ENCODE measurements at places on chromosomes 3 and 15.

- DNase-seq, result peak; percentile 34
Observed at GRCh38 chr3:72496051-72496670, 352.1 kb downstream of the SHQ1 start.

GRCh38 chr3:14761121-14761672, 57.6 kb upstream of the FGD5 start:
- no peak for DNase-seq

DNA sequence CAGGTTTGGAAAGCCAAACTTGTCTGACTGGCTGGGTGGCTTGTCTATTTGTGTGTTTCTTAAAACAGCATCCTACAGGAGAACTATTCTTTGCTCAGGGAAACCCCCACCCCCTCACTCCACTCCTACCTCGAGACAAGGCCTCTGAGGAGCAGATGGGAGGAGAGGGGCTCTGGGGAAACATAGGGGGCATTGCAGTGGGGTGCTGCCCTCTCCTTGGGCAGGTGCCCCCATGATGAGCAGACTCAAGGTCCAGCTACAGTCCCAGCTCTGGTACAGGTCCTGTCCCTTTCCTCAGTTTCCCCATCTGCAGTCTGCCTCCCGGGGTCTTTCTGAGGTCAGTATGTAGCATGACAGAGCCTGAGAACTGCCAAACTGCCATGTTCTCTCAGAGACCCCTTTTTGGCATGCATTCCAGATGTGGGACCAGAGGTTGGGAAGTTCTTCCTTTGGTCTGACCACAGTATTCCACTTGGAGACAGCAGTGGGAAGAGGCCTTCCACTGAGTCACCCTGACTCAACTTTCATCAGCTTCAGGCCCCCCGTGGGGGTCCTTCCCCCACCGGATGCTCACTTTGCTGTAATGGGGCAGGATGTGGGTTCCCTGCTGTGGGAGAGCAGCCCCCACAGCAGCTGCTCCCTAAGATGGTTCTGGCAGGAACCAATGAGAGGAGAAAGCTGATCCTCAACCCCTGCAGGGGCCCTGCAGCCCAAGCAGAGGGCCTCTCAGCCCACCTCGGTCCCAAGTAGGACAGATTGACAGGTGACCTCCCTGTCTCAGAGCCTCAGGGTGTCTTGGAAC, 32.3 kb upstream of the CYP11A1 start:
- DNase-seq, result no peak

GRCh38 chr15:25863111-25863967, at the start of gene ATP10A:
TSS of gene ATP10A (minus strand) at chr15:25863327. CDS start at chr15:25863096, 231 bp downstream.
- DNase-seq, result no peak

- DNase-seq, result no peak
Observed at GRCh38 chr15:85073556-85074194, 92.0 kb downstream of the PDE8A start.
